Right lung (tissue), 10 donors: ENCODE measurements at places on chromosomes 5 and 9.

GRCh38 chr9:69871118-69871834, 50.7 kb downstream of the CFAP95 start:
- no peak for DNase-seq

- DNase-seq = no peak
These were observed 94.1 kb downstream of the FGF18 start for GRCh38 chr5:171513591-171513990.

- no peak for DNase-seq
These were observed 167.2 kb downstream of the HMHB1 start for GRCh38 chr5:143979044-143979690.

GRCh38 chr5:158058208-158059120, 199.5 kb upstream of the CLINT1 start:
- DNase-seq = no peak

DNA sequence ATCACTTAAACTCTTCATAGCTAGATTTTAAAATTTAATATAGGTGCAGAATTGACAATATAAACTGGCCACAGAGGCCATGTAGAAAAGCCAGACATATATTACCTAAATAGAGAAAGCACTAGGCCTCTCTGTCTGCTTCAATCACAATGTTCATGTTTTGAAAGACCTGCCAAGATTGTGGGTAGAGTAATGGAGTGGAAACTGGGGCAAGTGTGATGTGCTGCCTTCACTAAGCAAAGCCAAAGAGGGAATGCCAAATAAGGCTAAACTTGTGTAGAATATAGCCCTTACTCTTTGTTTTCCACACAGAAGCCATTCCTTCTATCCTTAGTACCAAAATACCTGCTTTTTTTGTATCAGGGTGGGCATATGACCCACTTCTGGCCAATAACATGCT, 15.1 kb upstream of the ISOC1 start:
- no peak for DNase-seq

GRCh38 chr5:34005681-34006080, 2.2 kb downstream of the AMACR start:
- DNase-seq = no peak

- no peak for DNase-seq
These were observed 211.2 kb upstream of the DAPK1 start for GRCh38 chr9:87286506-87286905.

DNA sequence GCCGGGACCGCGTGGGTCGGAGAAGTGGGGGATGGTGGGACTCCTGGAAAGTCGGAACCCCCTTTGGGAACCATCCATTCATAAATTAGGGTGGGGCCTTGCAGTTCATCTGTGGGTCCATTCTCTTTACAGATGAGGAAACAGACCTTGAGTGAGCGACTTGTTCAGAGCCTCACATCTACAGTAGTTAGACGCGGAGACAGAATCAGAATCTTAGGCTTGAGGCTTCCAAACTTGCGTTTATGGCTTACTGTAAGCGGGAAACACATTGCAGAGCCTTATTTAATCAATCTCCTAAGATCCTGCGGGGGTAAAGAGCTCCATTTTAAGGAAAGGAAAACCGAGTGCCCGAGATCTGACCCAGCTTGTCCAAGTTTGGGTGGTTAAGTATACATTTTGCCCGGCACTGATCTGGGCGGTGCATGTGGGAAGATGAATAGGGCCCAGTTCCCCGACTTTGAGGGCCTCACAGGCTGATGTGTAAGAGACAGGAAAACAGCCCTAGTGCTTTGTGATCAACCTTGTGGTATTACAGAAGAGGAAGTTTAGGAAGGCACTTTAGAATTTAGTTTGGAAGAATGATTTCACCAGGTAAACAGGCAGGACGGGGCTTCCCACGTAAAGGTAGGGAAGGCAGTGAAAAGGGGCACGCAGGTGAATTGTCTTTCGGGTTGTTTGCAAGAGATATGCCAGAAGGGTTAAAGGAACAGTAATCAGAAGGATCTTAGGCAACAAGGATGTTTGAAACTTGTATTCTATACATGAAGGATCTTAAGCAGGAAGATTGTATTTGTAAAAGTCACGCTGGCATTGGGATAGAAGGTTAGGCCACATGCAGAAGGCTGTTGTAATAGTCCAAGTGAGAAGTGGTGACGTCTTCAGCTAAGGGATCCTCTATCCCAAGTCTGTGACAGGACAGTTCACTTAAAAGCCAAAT, 744 bp downstream of the TARS1 start:
- no peak for DNase-seq

DNA sequence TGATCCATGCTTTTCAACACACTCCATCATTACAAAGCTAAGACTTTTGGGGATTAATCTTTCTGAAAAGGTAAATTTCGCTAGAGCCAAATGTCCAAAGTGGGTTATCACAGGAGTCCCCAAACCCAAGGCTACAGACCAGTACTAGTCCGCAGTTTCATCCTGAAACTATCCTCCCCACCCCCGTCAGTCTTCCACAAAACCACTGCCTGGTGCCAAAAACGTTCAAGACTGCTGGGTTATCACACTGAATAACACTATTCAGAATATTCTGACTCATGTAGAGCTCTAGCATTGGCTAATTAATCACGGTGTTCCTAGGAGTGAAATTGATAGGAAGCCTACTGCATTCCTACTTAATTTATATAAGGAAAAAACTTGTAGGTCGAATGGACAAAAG, 24.7 kb downstream of the ERP44 start:
- DNase-seq = no peak

GRCh38 chr5:147904110-147904509, 2.2 kb downstream of the C5orf46 start:
- no peak for DNase-seq

- no peak for DNase-seq
These were observed 193.7 kb upstream of the NREP start for GRCh38 chr5:111950660-111951059.

- no peak for DNase-seq
These were observed 802 bp downstream of the APBB3 start for GRCh38 chr5:140563596-140563995.

DNA sequence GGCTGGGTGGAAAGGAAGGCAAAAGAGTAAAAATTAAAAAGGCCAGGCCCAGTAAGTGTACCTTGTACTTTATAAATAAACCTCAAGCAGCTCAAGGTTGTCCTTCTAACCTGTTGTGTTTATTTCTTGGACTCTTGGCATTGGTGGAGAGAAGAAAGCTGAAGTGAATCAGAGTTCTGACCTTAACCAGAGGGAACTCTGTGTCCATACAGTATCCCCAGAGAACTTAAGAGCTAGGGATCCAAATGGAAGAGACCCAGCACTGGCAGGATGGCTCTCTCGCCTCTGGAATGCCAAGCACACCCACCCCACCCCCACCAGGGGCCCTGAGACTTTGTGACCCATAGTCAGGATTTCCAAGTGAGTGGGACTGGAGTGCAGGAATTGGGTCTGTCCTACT, 14.2 kb downstream of the NUDT2 start:
- DNase-seq = no peak

GRCh38 chr9:69421908-69422801, 97.1 kb downstream of the ENTREP1 start:
- DNase-seq = peak; percentile 58

- no peak for DNase-seq
These were observed 93.1 kb upstream of the IFNK start for GRCh38 chr9:27430750-27431535.

GRCh38 chr5:149416987-149417710, 38.1 kb upstream of the IL17B start:
- DNase-seq = peak; percentile 91

DNA sequence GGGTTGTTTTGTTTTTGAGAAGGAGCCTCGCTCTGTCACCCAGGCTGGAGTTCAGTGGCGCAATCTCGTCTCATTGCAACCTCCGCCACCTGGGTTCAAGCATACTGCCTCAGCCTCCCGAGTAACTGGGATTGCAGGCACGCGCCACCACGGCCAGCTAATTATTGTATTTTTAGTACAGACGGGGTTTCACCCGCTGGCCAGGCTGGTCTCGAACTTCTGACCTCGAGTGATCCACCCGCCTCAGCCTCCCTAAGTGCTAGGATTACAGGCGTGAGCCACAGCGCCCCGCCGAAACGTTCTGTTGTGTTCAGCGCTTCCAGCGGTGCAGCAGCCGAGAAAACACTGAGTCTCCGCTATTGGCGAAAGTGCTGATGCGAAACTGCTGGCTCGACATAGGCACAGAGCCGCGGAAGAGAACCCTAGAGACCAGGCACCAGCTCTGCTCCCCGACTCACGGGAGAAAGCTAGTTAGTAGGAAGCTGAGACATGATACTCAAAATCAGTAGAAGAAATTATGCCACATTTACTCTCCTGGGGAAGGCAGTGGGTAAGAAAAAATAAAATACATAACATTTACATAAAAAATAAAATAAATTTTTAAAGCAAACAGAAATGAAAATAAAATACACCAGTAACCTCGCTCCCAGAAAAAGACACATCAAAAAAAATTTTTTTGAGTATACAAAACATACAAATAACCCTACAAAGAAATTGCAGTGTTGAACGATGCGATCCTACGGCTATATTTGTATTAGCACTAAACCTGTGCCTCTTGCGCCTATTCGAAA, 31.6 kb downstream of the ANXA2R start:
- peak; percentile 77 for DNase-seq

DNA sequence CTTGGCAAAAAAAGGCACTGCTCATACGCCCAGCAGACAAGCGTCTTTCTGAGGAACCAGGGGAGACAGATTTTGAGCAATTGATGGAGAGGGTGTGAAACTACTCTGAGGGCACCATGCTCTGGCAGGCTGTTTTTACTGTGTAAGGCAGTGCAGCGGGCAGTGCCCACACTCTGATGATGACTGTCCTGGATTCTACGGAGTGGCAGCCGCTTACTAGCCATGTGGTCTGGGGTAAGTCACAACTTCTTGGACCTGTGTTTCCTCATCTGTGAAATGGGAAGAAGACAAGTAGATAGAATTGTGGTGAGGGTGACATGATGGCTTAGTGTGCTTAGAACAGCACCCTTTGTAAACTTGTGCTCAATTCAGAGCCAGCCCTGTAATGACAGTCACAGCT, 38.8 kb downstream of the FABP6 start:
- DNase-seq = no peak

DNA sequence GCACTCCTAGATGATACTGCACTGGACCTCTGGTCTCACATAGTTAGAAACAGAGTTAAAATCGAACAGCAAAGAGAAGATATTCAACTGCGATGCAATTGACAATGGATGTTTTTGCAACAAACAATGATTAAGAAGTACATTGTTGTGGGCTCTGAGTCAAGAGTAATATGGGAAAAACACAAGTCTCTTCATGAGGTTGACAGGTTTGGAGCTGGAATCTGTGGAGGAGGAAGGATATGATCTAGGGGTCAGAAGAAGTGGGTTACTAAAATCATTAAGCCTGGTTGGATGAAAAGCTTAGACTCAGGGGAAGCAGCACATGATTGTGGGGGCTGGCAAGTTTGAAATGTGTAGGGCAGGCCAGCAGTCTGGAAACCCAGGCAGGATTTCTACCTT, 53.1 kb downstream of the PDCD1LG2 start:
- DNase-seq = no peak

DNA sequence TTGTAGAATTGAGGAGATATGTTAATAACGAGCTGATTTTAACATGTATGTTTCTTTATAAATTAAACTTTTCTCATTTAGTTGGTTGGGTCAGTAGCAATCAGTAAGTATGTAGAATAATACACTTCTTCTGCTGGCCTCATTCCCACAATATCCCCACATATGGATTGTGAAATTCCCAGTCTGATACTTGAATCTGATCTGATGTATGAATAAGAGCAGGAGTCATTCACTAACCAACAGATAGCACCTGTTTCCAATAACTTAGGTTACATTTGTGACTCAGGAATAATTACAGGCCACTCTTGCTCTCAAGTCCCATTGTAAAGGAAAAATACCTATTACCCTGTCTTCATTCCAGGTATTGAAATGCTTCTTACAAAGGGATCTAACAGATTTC, 23.9 kb downstream of the SLC36A1 start:
- DNase-seq = no peak

GRCh38 chr9:85200726-85201404, 531.3 kb downstream of the NTRK2 start:
- DNase-seq = no peak

- DNase-seq = no peak
These were observed 638.1 kb downstream of the ACTL7B start for GRCh38 chr9:108217431-108218349.

GRCh38 chr9:116928289-116928688, 241.2 kb downstream of the TRIM32 start:
- no peak for DNase-seq

DNA sequence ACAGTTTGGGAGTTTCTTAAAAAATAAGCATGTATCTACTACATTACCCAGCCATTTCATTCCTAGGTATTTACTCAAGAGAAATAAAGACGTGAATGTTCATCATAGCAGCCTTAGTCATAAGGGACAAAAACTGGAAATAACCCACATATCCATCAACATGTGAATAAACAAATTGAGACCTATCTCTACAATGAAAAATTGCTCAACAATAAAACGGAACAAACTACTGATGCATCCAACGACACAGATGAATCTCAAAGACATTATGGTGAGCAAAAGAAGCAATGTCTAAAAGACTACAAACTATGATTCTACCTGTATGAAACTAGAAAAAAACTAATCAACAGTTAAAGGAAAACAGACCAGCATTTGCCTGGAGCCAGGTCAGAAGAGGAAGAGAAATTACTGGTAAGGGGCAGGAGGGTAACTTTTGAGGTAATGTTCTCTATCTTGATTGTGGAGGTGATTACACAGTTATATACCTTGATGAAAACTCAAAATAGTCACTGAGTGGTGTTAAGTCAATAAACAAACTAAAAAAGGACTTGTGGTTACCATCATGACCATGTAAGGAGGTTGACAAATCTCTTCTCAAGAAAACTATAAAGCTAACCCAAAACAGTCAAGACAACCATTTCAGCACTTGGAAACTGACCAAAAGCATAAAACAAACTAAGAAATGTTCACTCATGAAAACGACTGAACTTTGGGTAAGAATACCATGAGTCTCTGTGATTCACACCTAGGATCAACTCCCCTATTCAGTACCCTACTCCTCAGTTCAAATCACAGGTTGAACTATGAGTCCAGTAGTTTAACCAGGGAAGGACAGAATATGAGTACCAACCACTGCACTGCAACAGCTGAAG, 10.4 kb downstream of the UIMC1 start:
- no peak for DNase-seq

- DNase-seq = no peak
These were observed 59.9 kb downstream of the HOMER1 start for GRCh38 chr5:79454043-79454442.

DNA sequence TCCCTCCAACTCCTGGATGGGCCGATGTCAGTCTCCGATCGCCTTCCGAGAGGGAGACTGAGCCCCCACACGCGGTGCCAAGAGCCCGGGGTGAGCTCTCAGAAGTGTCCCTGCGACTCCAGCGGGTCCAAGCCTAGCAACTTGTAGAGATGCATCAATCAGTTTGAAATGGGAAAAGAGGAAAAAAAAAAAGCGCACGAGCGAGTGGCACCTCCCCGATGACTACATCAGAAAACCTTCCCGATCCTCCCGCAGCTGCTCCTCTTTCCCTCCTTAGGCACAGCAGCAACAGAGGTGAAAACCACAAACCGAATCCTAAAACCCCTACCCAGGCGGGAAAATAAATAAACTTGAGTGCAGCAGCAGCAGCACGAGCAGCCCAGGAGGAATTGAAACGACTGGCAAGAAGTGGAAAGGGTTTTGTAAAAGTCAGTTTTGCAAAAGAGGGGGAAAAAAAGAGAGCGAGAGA, 1.0 kb upstream of the EFNA5 start:
- DNase-seq = no peak
